ENCODE measurements at places on chromosomes 13 and 19.
A peak's percentile ranks its signal among the peaks of the same experiment; 100 is the strongest.

DNA sequence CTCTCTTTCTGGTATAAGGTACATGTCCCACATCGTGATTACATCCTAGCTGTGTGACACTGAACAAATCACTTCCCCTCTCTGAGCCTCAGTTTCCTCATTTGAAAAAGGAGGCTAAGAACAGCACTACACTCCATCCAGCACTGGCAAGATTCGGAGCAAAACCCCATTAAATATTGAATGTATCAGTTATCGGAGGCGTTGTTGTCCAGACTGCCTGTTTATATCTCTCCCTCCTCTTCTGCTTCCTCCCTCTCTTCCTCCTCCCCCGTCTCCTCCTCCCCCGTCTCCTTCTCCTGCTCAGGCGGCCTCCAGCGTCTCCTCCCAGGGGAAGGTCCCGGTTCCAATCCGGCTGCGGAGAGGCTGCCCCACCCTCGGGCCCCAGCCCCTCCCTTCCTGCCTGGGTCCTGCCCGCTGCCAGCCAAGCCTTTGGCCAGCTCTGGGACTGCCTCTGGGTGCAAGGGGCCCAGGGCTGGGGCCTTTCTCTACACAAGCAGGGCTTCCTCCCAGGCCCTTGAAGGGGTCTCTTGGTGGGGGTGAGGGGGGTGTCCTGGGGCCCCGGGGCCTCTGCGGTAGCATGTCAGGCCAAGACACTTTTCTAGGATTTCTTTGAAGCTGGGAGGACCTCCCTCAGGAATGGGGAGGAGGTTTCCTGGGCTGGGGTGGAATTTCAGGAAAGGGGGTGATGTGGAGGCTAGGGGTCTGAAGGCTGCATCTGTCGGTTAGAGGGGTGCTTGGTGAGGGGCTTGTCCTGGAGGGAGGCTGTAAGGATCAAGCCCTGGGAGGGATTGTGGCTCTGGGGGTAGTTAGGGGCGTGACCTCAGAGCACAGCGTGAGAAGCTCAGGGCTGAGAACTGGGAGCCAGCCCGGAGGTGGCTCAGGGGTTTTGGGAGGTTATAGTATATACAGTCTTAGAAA is 1.9 kb downstream of the RRAS start:
- DNase-seq = no peak

GRCh38 chr19:51398096-51398704 is 7.8 kb upstream of the C19orf84 start:
- no peak for DNase-seq

DNA sequence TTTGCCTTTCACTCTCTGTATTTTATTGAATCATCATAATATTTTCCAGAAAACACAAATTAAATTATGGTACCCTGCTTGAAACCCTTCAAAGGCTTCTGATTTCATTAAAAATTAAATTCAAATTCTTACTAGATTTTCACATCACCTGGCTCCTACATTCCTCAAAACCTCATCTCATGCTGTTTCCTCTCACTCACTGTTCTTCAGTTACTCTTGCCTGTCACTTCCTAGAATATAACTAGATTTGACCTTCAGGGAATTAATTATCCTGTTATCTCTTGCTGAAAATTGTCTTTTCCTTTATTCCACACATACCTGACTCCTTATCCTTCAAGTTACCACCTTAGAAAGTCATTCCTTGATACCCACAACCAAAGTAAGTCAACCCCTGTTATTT is 2294.7 kb downstream of the PCDH9 start:
- no peak for DNase-seq

GRCh38 chr13:77946522-77946921 is 27.9 kb upstream of the EDNRB start:
- DNase-seq = no peak

DNA sequence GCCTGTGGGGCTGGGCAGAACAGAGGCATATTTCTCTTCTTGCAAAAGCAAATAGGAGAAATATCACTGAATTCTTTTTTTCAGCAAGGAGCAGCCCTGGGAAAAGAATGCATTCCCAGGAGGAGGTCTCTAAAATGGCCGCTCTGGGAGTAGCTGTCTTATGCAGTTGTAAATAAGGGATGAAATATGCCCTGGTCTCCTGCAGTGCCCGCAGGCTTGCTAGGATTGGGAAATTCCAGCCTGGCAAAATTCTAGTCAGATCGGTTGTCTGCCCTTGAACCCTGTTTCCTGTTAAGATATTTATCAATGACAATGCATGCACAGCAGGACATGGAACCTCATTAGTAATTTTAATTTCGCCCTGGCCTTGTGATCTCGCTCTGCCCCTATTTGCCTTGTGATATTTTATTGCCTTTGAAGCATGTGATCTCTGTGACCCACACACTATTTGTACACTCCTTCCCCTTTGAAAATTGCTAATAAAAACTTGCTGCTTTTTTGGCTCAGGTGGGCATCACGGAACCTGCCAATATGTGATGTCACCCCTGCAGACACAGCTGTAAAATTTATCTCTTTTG is 1993.2 kb downstream of the PCDH9 start:
- DNase-seq = no peak

DNA sequence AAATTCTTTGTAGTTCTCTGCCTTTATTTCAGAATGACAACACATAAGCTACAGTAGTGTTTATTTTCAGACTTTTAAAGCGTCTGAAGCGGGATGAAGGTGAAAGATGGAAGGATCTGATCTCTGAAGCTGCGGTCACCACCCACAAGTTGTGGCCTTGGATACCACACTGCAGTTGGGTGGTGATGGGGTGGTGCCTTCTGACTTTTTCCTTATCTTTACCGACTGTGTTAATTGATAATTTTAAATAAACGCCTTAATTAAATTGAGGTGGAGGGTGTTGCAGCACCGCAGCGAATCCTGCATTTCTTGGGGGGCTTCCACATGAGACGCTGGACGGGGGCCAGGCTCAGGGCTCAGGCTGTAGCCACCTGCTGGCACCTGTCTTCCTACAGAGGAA is 1.3 kb downstream of the TFDP1 start:
- DNase-seq = no peak

DNA sequence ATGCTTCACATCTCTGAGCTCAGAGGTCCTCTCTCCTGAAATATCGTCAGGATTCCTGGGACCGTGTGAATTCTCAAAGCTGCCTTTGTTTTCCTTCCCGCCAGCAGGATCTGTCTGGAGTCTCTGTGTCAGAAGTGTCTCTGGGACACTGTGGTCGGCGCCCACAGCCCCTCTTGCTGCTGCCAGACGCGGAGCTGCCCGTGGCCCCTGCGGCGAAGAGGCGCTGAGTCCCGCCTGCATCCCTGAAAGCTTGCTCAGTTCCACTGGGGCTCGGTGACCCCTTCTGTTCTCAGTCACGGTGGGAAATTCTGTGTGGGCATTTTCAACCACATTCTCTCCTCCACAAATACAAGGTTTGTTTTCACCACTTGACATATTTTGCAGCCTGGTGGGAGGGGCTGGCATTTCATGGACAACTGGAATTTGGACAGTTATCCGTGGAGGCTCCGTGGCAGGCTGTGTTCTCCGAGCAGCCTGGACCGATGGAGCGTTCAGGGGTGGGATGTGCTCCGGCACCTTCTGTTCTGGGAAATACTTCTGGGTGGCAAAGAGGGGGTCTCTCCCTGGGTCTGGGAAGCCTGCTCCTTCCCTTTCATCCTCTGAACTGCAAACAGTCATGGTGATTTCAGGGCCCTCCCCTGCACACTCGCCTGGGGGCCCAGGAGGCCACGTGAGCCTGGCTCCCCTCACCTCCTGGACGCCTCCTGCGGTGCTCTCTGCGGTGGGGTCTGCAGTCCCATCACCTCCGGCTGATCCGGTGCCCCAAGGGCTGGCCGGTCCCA is 42.6 kb upstream of the GRTP1 start:
- DNase-seq = no peak

GRCh38 chr19:7788933-7789323 is 25.9 kb downstream of the CLEC4M start:
- DNase-seq = no peak

- DNase-seq = peak; percentile 43
Observed at GRCh38 chr13:27379694-27380641, 44.5 kb upstream of the GTF3A start.

DNA sequence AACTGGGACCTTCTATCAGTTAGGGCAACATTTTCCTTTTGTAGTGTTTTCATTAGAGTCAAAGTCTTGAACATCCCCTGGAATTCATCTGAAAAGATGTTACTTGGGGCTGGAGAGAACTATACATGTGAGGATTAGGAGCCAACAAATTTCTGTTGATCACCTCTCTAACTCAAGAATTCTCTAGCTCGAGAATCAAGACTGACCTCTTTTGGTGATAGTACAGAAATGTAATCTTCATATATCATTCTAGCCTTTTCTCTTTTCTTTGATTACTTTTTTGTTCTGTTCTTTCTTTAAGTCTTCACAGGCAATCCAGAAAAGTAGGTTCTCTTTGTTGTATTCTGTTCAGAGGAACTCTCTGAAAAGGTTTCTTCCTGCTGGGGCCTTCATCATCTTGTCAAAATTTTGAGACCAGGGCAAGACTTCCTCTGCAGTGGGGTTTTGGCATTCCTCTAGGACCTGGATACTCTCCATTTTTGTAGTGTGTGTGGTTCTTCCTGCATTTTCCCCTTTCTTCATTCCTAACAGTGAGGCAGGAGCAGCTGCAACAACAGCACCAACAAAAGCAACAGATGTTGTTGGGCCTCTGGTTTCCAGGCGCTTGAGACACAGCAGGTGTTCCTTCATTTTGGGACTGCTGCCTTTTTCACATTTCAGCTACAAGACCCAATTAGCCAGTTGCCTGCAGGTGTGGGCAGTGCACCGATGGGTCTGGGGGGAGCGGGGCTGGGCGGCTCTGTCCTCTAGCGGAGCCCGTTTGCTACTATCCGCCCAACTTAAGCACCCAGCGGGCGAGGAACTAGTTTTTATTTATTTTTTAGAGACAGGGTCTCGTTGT is 26.2 kb downstream of the ELF1 start:
- DNase-seq = no peak

DNA sequence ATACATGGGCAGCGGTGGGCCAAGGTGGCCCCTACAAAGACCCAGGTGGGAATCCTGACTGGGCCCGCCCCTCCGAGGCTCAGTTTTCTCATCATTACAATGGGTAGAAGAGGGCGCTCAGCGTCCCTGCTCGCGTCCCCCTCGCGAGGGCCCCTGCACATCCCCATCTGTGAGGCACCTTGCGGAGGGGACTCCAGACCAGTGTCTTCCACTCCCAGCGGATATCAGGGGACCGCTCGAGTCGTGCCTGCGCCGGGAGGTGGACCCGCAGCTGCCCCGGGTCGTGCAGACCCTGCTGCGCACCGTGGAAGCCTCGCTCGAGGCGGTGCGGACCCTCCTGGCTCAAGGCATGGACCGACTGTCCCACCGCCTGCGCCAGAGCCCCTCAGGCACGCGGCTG is 15.3 kb upstream of the COLGALT1 start:
- no peak for DNase-seq

DNA sequence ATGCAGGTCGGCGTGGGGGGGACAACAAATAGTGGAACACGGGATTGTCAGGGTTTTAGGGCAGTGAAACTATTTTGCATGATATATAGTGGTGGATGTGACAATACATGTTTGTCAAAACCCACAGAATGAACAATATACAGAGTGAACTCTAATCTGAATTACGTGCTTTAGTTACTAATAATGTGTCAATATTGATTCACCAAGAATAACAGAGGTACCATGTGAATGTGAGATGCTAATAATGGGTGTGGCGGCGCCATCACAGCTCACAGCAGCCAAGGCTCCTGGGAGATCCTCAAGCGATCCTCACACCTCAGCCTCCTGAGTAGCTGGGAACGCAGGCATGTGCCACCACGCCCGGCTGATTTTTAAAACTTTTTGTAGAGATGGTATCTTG is 12.9 kb downstream of the ELAVL1 start:
- no peak for DNase-seq

GRCh38 chr13:62839338-62839737 is 1423.7 kb upstream of the PCDH20 start:
- no peak for DNase-seq

- no peak for DNase-seq
Observed at GRCh38 chr13:99484473-99484872, 16.8 kb upstream of the TM9SF2 start.

DNA sequence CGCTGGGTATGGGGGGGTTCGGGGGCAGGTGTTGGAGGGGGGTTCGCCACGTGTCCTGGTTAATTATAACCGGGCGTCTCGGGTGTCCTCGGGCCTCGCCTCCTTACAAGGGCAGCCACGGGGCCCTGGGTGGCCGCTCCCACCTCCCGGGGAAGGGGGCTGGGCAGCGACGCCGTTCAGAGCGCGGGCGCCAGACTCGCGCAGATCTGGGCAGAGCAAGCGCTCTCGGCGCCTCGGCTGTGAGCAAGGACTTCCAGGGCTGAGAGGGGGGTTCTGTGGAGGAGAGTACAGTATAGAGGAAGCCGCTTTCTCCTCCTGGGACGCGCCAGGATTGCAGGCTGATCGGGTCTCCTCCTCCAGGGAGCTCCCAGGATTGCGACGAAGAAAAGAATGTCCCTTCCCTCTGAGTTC is 1.0 kb upstream of the CKM start:
- no peak for DNase-seq

DNA sequence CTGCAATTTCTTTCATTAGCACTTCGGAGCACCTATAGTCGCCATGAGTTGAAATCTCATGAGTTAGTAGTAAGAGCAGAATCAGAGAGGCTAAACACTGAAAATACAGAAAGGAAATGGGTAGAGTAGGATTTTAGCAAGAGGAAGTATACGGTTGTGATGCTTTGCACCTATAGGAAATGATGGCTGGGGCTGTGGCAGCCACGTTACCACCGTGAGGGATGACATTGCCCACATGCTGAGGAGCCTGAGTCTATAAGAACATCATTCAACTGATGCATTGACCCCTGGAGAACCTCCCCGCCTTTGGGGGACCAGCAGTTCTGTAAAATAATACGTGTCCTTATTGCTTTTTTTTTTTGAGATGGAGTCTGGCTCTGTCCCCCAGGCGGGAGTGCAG is 20.4 kb downstream of the FAM187B start:
- DNase-seq = no peak

DNA sequence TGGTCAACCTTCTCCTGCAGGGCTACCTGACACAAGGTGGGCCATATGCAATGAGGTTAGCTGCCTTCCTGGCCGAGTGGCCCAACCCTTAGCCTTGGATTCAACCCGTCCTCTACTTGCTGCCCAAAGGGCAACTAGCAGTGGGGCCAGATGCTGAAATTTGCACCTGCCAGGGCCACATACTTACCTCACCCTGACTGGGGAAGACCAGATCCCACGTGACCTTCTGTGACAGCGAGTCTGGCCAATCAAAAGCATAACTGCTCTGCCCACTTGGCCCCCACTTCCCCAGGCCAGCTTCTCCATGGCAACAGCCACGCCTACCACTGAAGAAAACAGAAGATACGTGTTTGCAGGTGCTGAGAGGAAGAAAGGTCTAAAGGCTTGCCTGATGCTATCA is 10.9 kb downstream of the PEG3 start:
- no peak for DNase-seq

- no peak for DNase-seq
Observed at GRCh38 chr19:18364826-18365528, 21.0 kb upstream of the GDF15 start.

All from stimulated activated CD4-positive, alpha-beta T cell treated with anti-CD3 and anti-CD28 coated beads, Interleukin-15, amount 100 ng/mL, for 1 hour (primary cell).